Stimulated activated CD4-positive, alpha-beta T cell treated with anti-CD3 and anti-CD28 coated beads, Interleukin-1b, Interleukin-23, amount 100 ng/mL, for 4 hours (primary cell): ENCODE measurements at places on chromosomes 2 and 18.

- no peak for DNase-seq
These were observed 76.1 kb downstream of the TWIST2 start for GRCh38 chr2:238924032-238924431.

DNA sequence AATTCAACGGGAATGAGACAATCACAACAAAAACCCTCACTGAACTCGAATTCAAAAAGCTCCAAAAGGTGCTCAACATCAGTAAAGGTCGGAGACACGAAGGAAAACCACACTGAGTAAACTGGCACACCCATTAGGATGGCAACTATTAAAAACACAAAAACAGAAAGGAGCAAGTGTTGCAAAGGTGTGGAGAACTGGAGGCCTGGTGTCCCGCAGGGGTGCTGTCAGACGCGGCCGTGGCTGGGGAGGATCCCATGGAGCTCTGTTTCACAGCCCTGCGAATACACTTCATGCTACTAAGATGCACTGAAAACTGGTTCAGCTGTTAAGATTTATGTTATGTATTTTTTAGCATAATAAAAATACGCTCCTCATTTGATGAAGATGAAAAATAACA, 730.6 kb downstream of the GALR1 start:
- no peak for DNase-seq

DNA sequence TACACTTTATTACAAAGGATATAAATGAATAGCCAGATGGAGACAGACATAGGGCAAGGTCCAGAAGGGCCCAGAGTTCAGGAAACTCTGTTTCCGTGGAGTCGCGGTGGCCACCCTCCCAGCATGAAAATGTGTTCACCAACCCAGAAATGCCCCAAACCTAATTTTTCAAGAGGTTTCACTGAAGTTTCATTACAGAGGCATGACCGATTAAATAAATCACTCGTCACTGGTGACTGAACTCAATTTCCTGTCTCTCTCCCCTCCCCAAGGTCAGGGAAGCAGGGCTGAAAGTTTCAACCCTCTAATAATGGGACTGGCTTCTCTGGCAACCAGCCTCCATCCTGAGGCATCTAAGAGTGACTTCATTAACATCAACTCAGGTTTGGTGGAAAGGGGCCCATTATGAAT, 22.4 kb downstream of the USP40 start:
- no peak for DNase-seq

GRCh38 chr2:172864182-172864581, 128.5 kb downstream of the RAPGEF4 start:
- no peak for DNase-seq

DNA sequence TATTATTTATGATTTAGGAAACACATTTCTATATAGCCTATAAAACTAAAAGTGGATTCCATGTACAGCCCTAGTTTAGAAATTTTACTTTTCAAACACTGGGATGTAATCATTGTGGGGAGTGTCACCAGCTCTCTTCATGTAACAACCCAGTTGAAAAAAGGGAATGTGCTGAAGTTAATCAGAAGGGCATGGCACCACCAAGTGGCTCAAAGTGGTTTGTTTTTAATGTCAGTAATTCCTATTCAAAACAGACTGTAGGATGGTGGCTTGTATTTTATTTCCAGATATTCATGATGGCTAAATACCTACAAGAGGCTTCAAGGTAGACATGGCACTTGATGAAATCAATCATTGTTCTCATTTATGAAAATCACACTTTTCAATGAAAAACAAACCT, 58.1 kb upstream of the TMEM182 start:
- DNase-seq = no peak

GRCh38 chr2:164742738-164743317, 98.8 kb downstream of the COBLL1 start:
- no peak for DNase-seq

DNA sequence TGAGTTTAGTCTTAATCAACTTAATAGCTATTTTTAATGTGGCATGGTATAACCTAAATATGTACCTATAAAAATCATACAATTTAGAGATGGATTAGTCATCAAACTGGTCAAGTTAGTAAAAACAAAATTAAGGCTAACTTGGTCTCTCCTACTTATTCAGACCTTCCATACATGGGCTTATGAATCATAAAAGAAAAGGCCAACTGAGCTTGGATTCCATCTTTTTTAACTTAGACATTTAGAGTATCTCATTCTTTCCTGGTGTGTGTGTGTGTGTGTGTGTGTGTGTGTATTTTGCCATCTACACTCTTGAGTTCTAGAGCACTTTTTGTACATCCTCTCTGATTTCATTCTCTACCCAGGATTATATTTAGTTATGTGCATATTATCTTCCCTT, 637.5 kb downstream of the PLCL1 start:
- DNase-seq = no peak

DNA sequence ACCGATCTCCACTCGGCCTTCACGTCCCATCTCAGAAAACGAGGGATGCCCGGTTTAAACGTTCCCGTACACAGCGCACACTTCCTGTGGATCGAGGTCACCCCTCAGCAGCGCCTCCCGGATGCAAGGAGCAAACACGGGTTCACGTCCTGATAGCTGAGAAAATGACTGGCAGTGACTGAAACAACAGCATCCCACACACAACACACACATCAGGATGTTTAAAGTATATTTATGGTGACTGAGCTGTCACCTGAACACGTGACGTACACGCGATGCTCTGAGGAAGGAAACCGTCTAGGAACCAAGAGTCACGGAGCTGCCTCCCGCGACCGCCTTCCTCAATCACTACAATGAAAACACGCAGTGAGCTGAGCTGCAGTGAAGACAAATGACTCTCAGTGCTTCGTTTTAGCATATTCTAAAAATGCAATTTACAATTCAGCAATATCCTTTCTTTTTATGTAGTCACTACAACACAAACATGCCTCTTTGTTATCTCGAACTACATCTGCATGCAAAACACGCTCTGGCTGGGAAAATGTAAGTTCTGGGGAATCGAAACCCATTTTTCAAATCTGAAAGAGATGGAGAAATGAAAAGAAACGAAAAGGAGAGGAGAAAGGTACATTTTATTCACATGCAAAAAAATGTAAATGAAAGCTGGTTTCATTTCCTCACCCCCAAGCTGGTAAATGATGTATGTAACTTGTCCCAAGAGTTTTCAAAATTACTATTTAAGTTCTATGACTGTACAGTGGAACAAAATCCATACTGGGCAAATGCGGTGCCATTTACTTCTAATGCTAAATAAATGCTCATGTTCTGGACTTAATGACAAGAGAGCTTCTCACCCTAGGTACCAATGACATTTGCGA, 19.8 kb downstream of the HDAC4 start:
- peak; percentile 40 for DNase-seq

DNA sequence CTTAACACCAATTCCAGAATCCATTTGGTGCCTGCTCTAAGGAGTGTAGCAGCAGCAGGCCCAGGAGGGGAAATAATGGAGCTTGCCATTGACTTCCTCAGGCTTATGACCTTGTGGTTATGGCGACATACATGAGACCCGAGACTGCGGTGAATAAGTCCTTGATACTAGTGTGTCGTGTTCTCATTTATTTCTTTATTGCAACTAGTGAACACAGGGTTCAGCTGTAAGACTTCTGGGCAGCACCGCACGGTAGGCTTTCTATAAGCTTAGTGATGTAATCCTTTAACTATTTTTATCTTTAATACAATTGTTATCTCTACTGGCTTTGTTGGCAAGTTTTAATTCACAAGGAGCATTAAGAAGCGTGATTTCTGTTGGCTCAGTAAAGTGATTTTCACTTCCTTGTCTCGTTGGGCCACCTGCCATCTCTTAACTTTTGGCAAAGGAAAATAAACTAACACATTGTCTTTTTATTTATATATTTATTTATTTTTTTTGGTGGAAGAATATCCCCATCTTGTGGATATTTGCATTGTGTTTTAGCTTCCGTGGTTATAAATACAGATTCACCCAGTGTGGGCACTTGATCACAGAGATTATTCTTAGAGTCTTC, 139.8 kb downstream of the LTBP1 start:
- DNase-seq = no peak

DNA sequence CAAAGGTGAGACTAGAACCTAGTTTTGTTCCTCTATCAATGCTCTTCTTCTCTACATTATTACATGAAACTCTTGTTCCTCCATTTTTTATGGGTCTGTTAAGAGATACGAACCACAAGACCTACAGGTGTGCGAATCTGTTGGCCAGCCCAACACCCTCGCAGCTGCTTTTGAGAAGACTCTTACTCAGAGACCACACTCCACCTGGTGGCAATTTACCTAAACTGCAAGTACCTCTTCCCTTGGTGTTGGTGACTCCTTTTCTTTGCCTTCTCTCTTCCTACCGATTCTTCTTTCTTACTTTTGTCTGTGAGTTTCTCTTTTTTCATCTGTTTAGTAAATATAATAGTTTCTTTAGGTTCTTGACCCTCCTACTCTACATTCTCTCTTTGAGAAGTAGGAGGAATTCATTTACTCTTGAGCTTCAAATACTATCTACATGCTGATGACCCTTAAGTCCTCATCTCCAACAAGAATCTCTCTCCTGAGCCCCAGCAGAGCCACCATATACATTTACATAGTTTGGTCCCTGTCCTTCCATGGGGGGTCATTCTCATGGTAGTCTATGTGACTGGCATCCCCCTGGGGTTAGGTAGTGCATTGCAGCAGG, 81.8 kb upstream of the GAREM1 start:
- peak; percentile 15 for DNase-seq

DNA sequence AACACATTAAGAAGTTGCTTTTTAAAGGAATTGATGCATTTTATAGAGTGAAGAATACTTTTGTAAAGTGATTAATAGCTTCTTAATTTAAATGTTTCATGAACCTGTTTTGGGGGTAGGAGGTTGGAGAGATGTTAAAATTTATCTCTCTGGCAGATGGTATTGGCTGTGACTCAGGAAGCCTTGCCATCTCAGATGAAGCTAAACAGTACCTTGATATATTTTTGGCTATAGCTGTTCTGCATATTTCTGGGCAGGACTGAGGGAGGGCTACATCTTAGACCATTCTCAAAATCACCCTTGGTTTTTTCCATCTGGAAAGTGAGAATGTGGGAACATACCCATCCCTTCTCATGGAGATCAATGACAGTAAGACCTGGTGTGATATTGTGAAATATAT, 13.4 kb downstream of the CAPN14 start:
- DNase-seq = no peak

DNA sequence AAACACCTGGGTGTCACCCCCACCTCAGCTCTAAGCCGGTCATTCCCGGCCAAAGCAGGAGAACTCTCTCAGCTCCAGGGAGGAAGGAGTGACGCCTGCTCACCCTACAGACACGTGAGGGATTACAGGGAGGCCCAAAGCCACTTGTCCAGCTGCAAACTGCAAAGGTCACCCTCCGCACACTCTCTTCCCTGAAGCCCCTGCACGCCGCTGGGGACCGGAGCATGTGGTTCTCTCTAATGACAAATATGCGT, 108.0 kb upstream of the ID2 start:
- DNase-seq = no peak

- no peak for DNase-seq
These were observed 95.0 kb downstream of the DGKD start for GRCh38 chr2:233449081-233449901.

DNA sequence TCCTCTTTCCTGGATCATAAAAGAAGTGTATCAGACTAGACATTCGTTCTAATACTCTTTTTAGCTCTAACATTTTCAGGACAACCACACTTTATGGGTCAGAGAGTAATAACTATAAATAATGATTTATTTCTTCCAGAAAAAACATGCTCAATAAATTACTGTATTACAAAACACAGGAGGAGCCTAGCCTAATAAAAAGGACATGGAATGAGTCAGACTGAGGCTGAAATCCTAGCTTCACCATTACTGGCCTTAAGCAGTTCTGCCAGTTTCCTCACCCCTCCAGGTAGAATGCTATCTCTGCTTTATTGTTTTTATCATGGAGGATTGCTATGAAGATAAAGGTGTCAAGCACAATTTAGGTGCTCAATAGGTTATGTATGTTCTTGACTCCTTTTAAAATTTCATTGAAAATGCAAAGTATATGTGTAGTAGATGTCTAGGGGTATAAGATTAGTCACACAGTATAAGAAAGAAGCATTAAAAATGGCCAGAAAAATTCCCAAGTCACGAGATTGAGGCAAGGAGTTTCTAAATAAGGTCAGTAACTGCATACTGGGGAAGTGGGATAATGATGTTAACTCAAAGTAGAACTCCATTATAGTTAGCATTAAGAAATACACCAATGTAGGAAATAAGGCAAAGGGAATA, 105.5 kb upstream of the NEUROD1 start:
- no peak for DNase-seq

DNA sequence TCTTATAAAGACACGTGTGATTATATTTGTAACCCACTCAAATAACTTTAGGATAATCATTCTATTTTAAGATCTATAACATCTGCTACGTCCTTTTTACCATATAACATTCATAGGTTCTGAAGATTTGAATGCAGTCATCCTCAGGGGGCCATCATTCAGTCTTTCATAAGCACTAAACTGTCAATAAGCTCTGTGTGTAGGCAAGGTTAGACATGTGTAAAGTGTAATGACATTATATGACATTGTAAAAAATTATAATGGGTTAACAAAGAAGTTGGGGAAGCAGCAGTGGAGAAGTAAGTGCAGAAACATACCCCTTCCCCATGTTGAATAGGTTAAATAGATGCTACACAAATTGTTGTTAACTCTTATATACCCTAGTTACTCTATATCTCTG, 845.9 kb downstream of the ERBB4 start:
- no peak for DNase-seq

GRCh38 chr2:171592036-171592555, 69.8 kb downstream of the CYBRD1 start:
- no peak for DNase-seq

GRCh38 chr2:225768741-225769140, 369.2 kb downstream of the NYAP2 start:
- DNase-seq = no peak
